ENCODE measurements at places on chromosomes 16 and 17.

- no peak for DNase-seq
Observed at GRCh38 chr16:69474408-69474807, 50.0 kb downstream of the CYB5B start.

DNA sequence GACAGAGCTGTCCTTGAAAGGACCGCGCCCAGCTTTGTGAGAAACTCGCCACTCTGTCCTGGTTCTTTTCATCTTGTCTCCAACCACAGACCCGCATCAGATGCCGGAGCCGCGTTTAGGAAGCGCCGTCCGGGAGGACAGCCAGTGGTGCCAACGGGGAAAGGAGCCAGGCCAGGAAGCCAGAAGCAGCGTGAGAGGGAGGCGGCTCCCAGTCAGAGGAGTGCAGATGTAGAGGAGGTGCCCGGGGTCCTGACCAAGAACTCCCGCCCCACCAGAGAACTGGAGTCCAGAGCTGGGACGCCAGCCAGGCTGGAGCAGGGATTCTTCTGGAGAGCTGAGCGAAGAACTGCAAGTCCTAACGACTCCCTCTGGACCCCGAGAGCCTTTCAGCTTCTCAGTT, 49.3 kb upstream of the TNRC6C start:
- DNase-seq = no peak

DNA sequence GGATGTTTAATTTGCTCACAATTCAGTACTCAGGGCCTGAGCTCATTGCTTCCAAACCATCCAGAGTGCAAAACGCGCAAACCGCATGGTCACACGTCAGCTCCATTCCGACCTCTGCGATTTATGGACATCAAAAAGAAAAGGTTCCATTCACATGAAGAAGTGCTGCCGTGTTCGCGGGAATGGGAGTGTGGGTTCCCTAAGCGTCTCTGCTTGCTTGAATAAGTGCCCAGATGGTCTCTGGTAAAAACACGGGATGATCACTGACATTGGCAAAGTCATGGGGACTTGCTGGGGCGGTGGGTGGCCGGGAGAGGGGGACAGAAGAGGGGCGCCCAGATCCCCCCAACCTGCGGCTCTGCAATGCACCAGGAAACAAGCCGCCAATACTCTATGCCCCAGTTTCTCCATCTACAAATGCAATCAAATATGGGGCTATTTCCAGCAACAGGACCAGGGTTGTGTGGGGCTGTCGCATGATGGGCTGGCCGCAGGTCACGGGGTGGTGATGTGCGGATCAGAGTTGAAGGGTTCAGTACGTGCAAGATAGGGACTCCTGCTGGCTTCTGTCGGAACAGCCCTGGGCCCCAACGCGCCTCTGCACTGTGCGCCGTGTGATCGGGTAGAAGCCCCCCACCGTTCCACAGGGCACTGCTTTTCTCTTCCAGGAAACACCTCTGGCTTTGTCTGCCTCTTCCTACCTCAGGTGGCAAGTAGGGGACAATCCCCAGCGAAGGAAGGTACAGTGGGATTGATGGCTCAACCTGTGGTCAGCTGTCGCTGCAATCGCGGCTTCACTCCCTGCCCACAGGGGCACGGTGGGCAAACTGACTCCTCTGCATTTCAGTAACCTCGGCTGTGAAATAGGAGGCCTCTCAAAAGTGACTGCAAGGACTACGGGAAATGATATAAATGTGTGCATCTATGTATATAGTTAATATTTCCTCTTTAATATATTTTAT, 11.2 kb downstream of the FOXF1 start:
- no peak for DNase-seq

GRCh38 chr17:57879437-57880085, 29.7 kb upstream of the MRPS23 start:
- DNase-seq = no peak

GRCh38 chr16:70483426-70483825, 29.0 kb downstream of the FCSK start:
- DNase-seq = no peak

Measured in T1000 (cell line).